A549 treated with AZD2906 at 1 μM for 4 hours (cell line): ENCODE measurements at places on chromosomes 2 and 18. TPM values are rescaled to one million over a fixed set of nuclear protein-coding genes. Genes with fewer than 3 reads are reported as not detected.

TSPYL6 gene
- total RNA-seq = not detected in 5 replicates

VWC2L gene
- total RNA-seq = not detected in 5 replicates

ANKRD53 gene
- total RNA-seq = 0.06 to 0.16 TPM (median 0.12 TPM) in 4 of 5 replicates, not detected in the other

GPR45 gene
- total RNA-seq = 0.06 TPM in 1 of 5 replicates, not detected in the others

KIAA2012 gene
- not detected in 5 replicates for total RNA-seq

MPP4 gene
- 0.05 to 0.24 TPM (median 0.07 TPM) in 4 of 5 replicates, not detected in the other for total RNA-seq

MYO3B gene
- not detected in 5 replicates for total RNA-seq

INO80D gene
- total RNA-seq = 1.5 to 2.1 TPM (median 1.6 TPM) in 5 replicates

TBR1 gene
- 0.01 to 0.20 TPM (median 0.06 TPM) in 4 of 5 replicates, not detected in the other for total RNA-seq

RAX gene
- 0.01 TPM in 1 of 5 replicates, not detected in the others for total RNA-seq

ERBB4 gene
- 0.01 TPM in 1 of 5 replicates, not detected in the others for total RNA-seq

SPHKAP gene
- total RNA-seq = 0.01 TPM in 1 of 5 replicates, not detected in the others
